ENCODE measurements at places on chromosomes 1 and 21.

DNA sequence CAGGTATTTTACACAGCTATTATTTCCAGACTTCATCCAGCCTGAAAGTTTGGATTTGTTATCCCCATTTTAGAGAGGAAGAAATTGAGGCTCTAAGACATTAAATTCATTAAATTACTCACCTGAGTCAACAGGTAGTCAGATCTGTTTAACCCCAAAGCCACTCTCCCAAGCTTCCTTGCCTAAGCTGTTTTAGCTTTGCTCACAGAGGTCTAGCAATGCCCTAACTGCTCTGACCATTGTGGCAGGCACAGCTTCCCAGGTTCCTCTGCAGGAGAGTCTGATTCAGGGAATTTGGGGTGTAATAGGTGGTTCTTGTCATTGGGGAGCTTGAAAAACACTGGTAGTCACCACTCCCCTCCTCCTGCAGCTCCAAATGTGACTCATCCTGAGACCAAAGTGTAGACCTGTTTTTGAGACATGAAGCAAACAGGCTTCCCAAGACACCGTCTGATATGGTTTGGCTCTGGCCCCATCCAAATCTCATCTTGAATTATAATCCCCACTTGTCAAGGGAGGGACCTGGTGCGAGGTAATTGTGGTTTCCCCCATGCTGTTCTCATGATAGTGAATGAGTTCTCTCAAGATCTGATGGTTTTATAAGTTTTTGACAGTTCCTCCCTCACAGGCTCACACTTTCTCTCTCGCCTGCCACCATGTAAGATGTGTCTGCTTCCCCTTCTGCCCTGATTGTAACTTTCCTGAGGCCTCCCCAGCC is 142.8 kb upstream of the DNAH14 start:
- no peak for DNase-seq

DNA sequence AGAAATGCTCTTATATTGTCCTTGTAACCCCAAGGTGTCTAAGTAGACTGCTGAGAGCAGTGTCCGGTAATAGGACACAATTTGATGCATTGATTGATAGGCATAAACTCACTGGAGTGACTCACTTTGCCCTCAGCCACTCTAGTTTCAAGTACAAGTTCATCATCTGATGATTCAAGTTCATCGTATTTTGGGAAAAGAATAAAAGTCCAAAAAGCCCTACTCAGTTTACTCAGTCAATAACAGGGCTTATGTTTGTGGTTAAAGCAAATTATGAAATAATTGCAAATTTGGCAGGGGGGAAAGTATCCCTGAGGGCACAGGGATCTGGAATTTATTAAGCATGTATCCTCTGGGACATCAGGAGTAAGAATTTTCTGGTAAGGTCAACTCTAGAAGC is 7.6 kb upstream of the ATF3 start:
- DNase-seq = no peak

DNA sequence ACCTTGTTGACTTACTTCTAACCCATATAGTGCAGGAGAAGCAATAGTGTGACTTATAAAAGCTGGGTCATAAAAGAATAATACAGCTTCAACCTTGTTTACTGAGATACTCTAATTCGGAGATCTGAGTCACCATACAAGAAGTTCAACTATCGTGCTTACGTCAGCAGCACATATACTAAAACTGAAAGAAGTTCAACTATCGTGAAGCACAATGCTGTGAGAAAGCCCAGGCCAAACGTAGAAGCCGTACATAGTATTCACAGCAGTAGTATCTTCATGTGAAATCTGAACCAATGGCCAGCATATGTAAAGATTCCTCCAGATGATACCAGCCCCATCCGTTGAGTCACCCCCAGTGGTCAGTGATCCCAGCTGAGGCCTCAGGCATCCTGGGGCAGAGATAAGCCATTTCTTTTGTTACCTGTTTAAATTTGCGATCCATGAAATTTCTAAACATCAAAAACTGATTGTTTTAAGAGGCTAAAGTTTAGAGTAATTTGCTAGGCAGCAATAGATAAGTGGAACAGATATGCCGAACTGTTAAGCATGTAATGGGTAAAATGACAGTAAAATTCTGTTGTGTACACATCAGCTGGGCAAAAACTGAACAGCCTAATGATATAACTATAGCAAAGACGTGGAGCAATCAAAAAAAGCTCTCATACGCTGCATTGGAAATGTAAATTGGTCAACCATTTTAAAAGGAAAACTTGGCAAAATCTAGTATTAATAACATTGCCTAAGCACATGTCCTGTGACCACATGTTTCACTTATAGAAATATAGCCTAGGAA is 53.9 kb upstream of the SAMD13 start:
- DNase-seq = no peak

DNA sequence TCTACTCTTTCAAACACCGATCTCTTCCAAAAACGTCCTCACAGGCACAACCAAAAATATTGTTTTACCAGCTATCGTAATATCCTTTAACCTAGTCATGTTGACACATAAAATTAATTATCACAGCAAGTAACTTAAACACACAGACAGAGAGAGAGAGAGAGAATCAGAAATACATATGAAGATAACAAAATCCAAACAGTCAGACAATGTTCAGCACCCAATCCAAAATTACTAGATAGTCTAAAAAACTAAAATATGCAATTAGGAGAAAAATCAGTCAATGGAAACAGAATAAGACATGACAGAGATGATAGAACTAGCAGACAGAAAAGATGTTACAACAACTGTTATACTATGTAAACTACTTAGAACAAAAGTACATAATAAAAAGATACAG is 537.7 kb downstream of the LMO4 start:
- no peak for DNase-seq

DNA sequence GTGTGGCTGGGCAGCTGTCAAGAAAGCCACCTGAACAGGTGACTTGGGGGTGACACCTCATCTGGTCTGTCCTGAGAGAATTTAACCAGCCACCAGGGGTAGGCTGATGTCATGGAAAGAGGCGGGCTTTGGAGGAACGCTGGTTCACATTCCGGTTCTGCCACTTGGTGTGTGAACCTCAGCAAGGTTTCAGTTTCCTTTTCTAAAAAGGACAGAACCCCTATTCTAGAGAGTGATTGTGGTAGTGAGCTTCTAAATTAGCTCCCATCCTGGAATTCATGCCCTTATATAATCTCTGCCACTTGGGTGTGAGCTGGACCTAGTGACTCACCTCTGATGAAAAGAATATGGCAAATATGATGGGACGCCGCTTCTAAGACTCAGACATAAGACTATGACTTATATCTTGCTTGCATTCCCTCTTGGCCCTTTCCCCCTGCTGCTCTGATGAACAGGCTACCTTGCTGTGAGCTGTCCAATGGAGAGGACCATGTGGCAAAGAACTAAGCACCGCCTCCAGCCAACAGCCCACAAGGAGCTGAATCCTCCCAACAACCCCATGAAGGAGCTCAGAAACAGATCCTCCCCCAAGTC is 332.1 kb downstream of the RRAGC start:
- DNase-seq = no peak

- peak; percentile 86 for DNase-seq
These were observed 80.3 kb downstream of the SSBP3 start for GRCh38 chr1:54325703-54326461.

- no peak for DNase-seq
These were observed 31.9 kb downstream of the SPTA1 start for GRCh38 chr1:158654571-158654970.

- no peak for DNase-seq
These were observed 9.7 kb downstream of the MACF1 start for GRCh38 chr1:39214021-39214713.

DNA sequence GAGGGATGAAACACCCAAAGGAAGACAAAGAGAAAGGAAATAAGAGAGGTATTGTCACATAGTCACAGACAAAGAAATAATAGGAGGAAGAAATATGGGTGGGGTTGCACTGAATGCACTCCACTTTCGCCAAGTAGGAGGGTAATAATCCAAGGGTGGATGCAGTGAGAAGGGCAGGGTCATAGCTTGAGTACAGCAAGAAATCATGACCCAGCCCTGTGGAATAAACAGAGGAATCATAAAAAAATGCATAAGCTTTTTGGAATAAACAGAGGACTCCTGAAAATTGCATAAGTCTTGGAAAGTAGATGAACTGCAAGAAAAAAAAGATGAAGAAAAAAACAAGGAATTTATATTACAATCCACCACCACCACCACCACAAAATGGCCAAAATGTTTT is 53.1 kb upstream of the CD55 start:
- no peak for DNase-seq

All from NCI-H524 (cell line).